Pancreas (tissue), 10 donors: ENCODE measurements at places on chromosomes 7 and 10. TPM values are rescaled to one million over a fixed set of nuclear protein-coding genes. Genes with fewer than 3 reads are reported as not detected.

RNF32 gene
- total RNA-seq, result 1.2 TPM

ANK3 gene
- 16.0 TPM for total RNA-seq

BLNK gene
- 14.5 TPM for total RNA-seq

- DNase-seq, result no peak
These were observed 6.1 kb upstream of the PTPN12 start for GRCh38 chr7:77531038-77531437.

GRCh38 chr7:26202019-26202990 lies 760 bp downstream of the CBX3 start:
- DNase-seq, result peak; percentile 73

- no peak for DNase-seq
These were observed 117.2 kb downstream of the ELFN1 start for GRCh38 chr7:1787241-1787640.

- DNase-seq, result no peak
These were observed 11.6 kb downstream of the GNG11 start for GRCh38 chr7:93933156-93933555.

DNA sequence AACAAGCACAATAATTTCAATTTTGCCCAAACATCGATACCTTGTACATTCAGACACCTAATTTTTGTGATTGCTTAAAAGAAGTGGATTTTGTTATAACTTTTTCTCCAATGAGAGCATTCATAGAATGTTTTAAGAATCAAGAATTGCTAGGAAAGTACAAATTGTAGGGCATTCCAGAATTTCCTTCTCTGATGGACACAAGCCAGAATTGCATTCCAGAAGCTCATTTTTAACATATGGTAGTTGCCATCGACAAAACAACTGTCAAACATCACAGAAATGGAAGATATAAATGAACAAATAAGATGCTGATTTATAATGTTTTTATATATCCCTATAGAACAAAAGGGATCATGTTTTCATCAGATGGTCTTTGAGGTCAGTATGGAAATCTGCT lies 258.4 kb upstream of the NPVF start:
- no peak for DNase-seq
